Left kidney (tissue), 8 donors: ENCODE measurements at places on chromosomes 6 and 20.
A peak's percentile ranks its signal among the peaks of the same experiment; 100 is the strongest.

- no peak for DNase-seq
These were observed 19.9 kb upstream of the MEP1A start for GRCh38 chr6:46773201-46773855.

DNA sequence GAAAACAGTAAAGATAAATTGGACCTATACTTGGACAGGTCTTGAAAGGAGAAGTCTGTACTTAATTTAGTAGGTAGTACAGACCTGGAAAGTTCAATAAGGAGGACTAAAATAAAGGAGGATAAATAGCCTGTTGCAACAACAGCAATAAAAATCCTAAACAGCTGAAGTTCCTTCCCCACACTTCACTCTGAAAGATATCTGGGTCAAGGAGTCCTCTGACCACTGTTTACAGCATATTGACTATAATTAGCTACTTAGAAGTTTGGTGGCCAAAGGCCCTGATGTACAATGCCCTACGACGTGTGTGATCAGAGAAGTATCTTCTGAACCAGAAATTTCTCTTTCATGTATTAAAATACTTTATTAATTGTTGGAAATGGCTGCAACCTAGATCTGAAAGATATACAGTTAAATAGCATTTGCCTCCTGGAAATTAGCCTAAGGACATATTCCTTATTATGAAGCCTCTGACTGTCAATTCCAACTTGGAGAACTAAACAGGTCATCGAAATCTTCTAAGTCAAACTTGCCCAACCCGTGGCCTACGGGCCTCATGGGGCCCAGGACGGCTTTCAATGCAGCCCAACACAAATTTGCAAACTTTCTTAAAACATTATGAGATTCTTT is 82.8 kb downstream of the KIF13A start:
- DNase-seq: no peak

DNA sequence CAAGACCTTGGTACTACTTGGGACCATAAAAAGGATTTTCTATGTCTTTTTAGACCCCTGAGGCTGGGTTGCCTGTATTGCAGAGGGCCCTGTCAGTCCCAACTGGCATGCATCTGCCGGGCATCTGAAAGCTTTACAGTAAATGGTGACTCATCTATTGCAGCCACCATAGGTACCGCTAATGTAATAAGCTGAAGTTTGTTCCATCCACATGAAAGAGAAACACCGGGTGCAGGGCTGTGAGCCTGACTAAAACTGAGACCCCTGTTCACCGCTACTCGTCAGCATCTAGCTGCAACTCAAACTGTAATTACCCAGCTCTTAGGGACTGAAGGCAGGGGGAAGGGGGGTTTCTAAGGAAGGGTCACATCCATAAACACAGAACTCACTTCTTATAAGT is 49.5 kb downstream of the TRERF1 start:
- DNase-seq: no peak

DNA sequence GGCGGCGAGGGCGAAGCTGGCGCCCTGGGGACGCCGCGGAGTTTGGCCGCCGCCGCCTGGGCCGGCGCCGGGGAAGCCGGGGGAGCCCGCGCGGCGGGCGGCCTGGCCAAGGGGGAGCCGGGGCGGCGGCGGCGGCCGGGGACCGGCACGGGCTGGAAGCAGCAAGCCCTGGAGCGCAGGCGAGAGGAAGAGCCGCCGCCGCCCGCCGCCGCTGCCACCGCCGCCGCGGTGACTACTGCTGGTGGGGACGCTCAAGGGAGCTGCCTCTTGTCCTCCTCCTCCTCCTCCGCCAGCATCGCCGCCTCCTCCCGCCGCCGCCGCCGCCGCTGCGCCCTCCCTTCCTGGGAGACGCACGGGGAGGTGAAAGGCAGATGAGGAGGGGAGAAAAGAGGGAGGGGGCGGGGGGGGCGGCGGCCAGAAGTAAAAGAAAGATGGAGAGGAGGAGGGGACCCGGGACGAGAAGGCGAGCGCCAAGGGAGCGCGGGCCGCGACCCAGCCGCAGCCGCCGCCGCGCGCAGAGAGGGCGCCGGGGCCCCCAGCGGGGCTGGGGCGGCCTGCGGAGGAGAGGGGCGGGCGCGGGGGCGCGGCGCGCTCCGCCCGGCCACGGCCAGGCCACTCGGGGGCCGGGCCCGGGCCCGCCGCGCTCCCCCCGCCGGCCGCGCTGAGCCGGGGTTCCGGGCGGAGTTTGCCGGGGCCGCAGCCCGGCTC is 846 bp downstream of the PDE10A start:
- peak; percentile 46 for DNase-seq

DNA sequence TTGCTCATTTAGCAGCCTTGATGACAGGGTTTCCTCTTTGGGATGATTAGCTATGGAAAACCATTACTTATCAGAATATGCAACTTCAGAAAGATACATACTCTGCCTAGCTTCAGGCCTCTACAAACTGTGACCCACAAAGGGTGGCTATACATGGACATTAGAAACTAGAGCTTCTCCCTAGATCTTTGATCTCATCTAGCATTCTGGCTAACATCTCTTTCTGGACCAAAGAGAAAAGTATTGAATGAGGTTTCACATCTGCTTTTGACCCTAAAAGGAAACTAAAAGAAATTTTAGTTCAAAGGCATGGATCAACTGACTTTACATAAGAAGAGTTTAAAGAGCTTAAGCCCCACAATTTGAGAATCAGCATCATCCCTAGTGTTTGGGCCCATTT is 12.4 kb upstream of the HMGN3 start:
- no peak for DNase-seq

- DNase-seq: no peak
These were observed 95.1 kb upstream of the EXOC2 start for GRCh38 chr6:788058-788457.

- DNase-seq: peak; percentile 76
These were observed 9.6 kb upstream of the CPNE5 start for GRCh38 chr6:36848658-36849441.

DNA sequence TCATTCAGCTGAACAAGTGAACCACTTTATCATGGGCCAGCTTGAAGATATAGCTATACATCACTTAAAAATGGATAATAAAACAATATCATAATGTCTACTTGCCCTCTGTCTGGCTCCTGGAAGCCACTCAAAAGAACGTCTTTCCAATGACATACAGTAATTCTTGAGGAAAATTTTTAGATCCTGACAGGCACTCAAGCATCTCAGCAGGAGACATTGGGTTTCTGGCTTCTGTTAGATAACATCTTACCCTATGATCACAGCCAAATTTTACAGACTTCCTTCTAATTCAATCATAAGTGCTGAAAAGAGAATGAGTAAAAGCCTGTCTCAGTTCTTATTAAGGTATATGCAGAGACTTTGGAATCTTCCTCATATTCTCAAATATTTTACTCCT is 330 bp downstream of the CGA start:
- no peak for DNase-seq

DNA sequence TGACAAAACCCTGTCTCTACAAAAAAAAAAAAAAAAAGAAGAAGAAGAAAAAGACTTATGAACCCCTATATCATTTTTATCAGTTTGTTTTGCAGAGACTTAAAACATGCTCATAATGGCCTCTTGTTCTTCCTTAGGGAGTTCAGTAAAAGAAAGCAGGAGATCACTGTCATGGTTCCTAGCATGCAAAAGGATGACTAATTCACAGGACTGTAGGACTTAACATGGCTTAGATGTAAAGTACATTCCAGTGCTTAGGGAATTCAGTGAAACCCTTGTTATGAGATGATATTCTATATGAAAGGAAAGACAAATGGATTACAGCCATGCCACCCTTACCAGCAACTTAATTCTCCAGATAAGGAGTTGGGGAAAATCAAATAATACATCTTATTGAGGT is 29.5 kb downstream of the EEF1A1 start:
- no peak for DNase-seq

GRCh38 chr6:16705081-16705993 is 55.9 kb downstream of the ATXN1 start:
- no peak for DNase-seq

- no peak for DNase-seq
These were observed 58.6 kb downstream of the NOL4L start for GRCh38 chr20:32526541-32526940.

- no peak for DNase-seq
These were observed 55.1 kb downstream of the ELOVL5 start for GRCh38 chr6:53293691-53294090.

GRCh38 chr20:38260025-38260377 is 534 bp downstream of the KIAA1755 start:
- DNase-seq: no peak

GRCh38 chr20:19074828-19075516 is 137.5 kb upstream of the SLC24A3 start:
- no peak for DNase-seq

- DNase-seq: no peak
These were observed 603.8 kb downstream of the FRK start for GRCh38 chr6:115456848-115457247.

GRCh38 chr20:44954211-44954610 is 6.0 kb downstream of the TOMM34 start:
- DNase-seq: no peak

GRCh38 chr6:26031151-26031594 is 56.1 kb upstream of the HFE start:
- no peak for DNase-seq

DNA sequence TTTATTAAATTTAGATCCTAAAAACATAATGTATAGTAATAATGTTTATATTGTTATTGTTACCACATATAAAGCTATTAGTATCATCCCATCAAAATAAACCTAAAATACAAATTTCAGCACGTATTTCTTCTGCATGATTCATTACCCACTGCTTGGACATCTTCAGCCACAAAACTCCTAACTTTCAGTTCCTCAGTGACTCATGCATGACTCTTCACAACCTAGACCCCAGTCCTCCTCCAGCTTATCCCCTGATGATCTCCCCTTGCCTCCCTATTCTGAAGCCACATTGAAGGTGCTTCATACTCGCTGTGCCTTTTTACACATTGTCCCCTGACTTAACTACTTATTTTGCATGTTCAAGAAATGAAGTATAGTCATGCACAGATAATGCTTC is 11.2 kb upstream of the GPRC6A start:
- no peak for DNase-seq

GRCh38 chr6:69942485-69942884 is 76.1 kb downstream of the COL19A1 start:
- no peak for DNase-seq
